NT2/D1 (cell line): ENCODE measurements at places on chromosomes 12 and 14.

DNA sequence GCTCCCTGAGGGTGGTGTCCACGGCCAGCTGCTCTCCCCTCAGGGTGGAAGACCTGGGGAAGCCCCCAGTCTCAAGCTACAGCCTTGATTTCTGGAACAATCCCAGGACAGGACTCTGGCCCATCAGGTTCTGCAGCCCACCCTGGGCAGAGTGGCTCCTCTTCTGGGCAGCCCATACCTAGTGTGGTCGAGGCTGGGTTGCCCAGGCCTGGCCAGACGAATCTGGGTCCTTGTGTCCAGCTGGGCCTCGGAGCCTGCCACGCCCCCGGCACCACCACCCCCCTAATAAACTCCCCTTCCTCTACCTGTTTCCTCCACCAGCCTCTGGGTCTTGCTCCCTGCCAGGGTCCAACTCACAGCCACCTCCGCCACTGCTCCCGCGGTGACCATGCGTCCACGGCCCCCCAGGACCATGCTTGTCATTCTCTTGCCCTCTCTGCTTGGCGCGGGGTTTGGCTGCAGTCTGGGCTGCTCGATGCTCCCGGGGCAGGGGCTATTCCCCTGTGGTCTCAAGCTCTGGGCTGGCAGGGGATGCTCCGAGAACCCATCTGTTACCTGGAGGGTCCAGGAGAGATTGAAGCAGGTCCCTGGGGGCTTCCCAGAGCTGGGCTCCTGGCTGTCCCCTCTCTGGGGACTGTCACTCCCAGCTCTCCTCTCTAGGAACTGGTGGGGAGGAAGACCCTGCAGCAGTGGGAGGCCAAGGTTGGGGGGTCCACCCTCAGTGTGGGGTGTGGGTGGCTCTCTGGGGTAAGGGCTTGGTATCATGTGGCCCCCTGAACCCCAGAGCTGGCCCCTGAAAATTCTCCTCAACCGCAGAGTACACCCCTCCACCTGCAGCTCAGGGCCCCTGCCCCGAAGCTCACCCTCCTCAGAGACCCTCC is 8.7 kb upstream of the GPR132 start:
- DNase-seq, result no peak

- DNase-seq, result no peak
Observed at GRCh38 chr14:90061685-90062126, at the start of gene KCNK13. Gene KCNK13, plus strand, starts transcription at chr14:90061994. Its CDS starts 212 bp downstream, at chr14:90062206.

DNA sequence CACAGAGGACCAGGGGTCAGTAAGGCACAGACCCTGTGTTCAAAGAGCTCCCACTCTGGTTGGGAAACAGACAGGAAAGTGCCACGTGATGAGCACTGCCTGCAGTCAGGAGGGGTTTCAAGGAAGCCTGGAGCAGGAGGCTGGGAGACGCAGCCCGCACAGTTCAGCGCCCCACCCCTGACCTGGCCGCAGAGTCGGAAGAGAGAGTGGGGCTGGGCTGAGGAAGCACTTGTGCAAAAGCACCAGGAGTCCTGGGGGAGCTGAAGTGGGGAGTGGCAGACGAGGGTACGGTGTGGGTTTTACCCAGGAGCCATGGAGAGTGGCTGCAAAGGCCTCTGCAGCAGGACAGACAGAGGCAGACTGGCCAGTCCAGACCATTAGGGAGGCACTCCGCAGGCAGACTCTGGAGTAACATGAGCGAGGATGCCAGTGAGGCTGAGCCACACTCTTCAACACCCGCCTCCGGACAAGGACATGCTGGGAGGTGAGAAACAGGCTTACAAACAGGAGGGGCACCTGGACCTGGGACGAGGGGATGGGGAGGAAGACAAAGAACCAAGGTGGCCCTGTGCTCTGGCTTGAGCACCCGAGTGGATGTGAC is 85.7 kb upstream of the GPR68 start:
- no peak for DNase-seq

GRCh38 chr12:65022421-65022820 is 98.7 kb downstream of the WIF1 start:
- no peak for DNase-seq

GRCh38 chr12:20211981-20212421 is 156.3 kb upstream of the PDE3A start:
- DNase-seq, result no peak

GRCh38 chr14:64966976-64967375 is 5.2 kb downstream of the RAB15 start:
- DNase-seq, result no peak

DNA sequence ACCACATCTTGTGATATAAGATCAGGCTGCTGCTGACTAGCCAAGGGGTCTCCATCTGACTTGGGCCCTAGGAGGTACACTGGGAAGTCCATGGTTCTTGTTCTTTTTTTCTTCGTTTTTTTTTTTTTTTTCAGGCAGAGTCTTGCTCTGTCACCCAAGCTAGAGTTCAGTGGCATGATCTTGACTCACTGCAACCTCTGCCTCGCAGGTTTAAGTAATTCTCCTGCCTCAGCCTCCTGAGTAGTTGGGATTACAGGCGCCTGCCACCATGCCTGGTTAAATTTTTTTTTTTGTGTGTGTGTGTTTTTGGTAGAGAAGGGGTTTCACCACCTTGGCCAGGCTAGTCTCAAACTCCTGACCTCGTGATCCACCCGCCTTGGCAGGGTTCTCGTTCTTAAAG is 178.2 kb downstream of the RMST start:
- no peak for DNase-seq

- DNase-seq, result no peak
Observed at GRCh38 chr12:46208370-46208769, 60.5 kb downstream of the SLC38A1 start.

DNA sequence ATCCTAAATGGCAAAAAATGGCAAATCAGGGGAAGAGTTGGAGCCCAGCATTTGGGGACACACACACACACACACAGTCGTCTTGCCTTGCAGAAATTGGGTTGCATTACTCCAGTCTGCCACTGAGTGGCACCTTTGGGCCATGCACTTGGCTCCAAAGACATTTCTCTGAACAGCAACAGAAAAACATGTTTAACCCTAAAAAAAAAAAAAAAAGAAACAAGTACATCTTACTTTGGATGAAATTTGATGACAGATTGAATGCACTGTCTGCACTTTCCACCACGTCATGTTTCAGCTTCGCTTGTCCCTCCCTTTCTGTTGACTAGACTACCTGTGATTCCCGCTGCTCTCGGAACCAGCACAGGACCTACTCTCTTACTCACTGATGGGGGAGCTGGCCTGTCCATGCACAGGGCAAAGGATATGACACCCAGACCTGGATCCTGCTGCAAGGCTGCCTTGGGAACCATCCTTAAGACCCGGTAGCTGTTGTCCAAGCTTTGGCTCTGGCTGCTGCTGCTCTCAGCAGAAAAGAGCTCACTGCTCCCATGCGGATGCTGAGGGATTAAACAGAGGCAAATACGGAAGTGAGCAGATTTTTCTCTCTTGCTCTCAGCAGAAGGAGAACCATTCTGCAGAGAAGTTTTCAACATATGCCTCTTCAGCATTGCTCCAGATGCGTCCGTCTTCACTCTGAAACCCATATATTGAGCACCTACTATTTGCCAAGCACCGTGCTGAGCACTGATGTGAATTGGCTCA is 376.8 kb downstream of the DPF3 start:
- peak; percentile 55 for DNase-seq

DNA sequence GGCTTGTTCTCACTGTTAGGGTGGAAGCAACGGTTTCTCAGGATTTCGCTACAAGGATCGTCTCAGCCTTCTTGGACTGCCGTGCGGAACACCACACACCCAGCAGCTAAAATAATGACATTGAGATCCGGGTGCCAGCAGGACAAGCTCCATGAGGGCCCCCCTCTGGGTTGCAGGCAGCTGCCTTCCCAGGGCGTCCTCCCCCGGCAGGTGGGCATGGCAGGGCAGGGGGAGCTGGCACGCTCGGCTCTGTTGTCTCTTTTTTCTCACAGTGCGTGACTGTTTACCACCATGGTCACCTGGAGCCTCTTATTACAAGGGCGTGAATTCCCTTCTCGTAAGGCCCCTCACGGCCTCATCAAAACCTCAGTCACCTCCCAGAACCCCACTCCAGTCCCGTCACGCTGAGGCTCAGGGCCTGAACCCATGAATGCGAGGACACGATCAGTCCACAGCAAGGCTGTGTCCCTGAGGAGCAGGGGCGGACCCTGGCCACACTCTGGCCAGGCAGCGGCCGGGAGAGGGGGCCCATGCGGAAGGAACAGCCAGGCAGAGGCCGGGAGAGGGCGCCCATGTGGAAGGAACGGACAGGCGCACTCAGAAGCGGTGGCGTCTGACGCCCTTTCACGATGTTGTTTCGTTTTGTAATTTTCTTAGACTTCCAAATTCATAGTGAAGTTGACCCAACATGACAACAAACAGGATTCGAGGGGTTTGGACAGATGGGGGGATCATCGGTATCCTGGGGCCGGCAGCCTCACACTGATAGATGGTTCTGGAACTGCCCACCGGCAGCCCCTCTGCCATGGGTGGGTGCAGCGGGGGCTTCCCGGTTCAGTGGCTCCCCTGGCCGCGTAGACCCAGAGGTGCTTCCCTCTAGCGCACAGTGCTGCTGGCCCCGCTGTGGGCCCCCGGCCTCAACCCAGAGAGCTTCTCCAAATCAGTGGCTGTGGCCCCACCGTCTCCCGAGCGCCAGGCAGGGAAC is 10.0 kb downstream of the LRCOL1 start:
- DNase-seq, result no peak

GRCh38 chr14:72675126-72675525 is 218.8 kb downstream of the DPF3 start:
- DNase-seq, result no peak

DNA sequence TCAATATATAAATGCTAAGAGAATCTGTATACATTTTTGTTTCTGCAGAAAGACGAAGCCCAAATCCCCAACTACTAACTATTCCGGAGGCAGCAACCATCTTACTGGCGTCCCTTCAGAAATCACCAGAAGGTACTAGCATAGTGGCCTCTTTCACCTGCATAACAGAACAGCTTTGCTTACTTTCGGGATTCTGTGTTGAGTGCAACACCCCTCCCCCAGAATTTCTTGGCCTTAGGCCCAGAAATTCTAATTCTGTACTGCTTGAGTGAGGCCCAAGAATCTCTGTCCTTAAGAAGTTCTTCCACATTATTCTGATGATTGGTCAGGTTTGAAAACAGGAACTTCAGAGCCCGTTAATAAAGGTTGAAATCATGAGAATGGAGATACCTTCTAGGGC is 2.9 kb downstream of the SPX start:
- no peak for DNase-seq

- no peak for DNase-seq
Observed at GRCh38 chr12:16626991-16627390, 21.0 kb upstream of the LMO3 start.

- no peak for DNase-seq
Observed at GRCh38 chr12:52493172-52493571, at the start of gene KRT6A. Gene KRT6A, minus strand, starts transcription at chr12:52493257. Its CDS starts 69 bp downstream, at chr12:52493188.

- no peak for DNase-seq
Observed at GRCh38 chr14:50018201-50018932, 98.0 kb downstream of the VCPKMT start.

GRCh38 chr12:104656921-104657320 is 200.2 kb downstream of the CHST11 start:
- no peak for DNase-seq

GRCh38 chr12:127273626-127274025 is 993.3 kb upstream of the TMEM132C start:
- no peak for DNase-seq

DNA sequence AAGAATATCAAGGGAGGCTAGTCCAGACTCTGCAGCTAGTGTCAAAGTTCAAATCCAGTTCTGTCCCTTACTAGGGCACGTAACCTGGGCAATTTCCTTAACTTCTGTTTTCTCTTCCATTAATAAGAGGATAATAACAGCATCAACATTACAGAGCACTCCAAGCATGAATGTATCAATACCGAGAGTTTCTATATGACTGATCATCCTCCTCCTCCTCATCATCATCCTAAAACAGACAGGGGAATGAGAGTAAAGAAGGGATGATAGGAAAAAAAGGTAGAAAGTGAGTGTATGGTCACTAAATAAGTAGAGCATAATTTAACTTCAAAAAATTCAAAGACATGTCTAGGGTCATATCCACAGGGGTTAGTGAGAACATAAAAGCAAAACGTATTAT is 171.4 kb downstream of the NDUFA12 start:
- DNase-seq, result no peak

- DNase-seq, result no peak
Observed at GRCh38 chr14:77114609-77115008, 16.6 kb downstream of the CIPC start.

DNA sequence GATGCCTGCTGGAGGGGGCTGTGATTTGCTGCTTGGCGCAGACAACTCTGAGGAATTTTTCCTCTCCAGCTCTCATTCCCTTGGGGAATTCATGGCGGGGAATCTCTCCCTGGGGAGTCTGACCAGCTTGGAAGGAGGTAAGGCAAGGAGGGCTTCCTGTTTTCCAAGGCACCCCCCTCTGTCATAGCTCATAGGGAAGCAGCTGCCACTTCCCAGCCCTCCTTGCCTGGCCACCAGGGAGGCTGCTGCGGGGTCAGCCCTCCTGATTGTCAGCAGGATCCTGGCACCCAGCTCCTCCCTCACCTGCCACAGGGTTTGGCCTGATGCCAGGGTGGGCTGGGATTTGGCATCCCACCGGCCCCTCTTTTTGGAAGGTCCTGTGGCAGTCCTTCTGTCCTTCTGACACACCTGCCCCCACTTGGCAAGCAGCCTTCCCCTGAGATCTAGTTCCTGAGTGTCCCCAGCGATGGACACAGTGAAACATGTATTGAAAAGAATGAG is 74.9 kb downstream of the TSPAN9 start:
- peak; percentile 91 for DNase-seq

DNA sequence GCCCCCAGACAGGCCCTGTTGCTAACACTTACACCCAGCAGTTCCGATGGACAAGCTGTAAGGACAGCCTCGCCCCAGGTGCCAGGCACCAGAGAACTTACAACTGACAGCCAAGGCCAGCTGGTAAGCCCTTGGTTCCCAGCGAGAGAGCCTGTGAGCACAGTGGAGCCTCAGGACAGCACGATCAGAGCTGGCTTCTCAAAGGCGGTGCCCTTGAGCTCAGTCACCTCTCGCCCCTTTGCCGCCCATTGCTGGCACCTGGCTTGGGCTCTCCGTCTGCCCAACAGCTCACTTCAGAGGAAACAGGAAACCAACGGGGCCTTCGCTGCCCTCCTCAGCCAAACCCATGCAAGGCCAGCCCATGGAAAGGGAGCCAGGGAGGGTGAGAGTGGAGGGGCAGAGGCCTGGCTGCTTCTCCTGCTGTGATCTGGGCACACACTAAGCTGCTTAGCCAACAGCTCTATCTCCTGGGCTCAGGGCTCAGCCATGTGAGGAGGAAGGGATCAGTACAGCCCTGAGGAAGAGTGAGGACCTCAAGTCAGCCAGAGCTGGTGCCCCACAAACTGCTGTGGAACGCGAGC is 98.5 kb downstream of the SINHCAF start:
- DNase-seq, result no peak

GRCh38 chr12:117724543-117724942 is 244.2 kb downstream of the KSR2 start:
- no peak for DNase-seq

DNA sequence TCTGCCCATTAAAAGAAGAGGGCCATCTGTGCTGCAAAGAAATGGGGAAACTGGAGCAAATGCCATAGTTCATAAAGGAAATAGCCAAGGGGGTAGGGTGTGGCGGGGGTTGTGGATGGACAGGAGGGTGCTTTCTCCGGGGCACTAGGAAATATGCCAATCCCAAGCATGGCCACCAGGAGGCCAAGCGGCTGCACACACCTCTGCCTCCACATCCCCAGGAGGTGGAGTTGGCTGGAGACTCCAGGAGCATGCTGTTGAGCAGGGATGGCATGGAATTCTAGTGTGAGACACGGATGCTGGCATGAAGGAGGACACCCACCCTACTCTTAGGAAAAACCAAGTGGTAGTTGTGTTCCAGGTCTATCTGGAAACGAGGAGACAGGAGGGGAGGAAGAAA is 25.2 kb downstream of the NID2 start:
- no peak for DNase-seq

GRCh38 chr12:4143896-4144295 is 129.7 kb upstream of the CCND2 start:
- no peak for DNase-seq
